Thymus (tissue), 14 donors: ENCODE measurements at places on chromosomes 13 and 19.

- H3K36me3 ChIP-seq: no peaks in the 10 kb centered on the region
- peaks cover 15% of the 10 kb centered on the region for H3K27me3 ChIP-seq
- DNase-seq: no peak
- peaks cover 6% of the 10 kb centered on the region for H3K4me1 ChIP-seq
Observed at GRCh38 chr19:49210108-49210900, 52.7 kb downstream of the TRPM4 start.

GRCh38 chr13:87147076-87147475, 524.1 kb upstream of the SLITRK5 start:
- H3K27me3 ChIP-seq: no peaks in the 10 kb centered on the region
- H3K36me3 ChIP-seq: no peaks in the 10 kb centered on the region
- no peak overlapping the region for H3K4me3 ChIP-seq

- no peaks in the 10 kb centered on the region for H3K36me3 ChIP-seq
- no peak overlapping the region for H3K4me3 ChIP-seq
- H3K4me1 ChIP-seq: no peaks in the 10 kb centered on the region
- no peak for DNase-seq
Observed at GRCh38 chr19:23571175-23571574, 115.8 kb downstream of the ZNF675 start.

GRCh38 chr19:43562698-43563241, 12.6 kb downstream of the XRCC1 start:
- H3K36me3 ChIP-seq: peaks cover 17% of the 10 kb centered on the region
- no peaks in the 10 kb centered on the region for H3K27me3 ChIP-seq
- H3K27ac ChIP-seq: peak overlapping the region; percentile 98
- peaks cover 24% of the 10 kb centered on the region for H3K4me1 ChIP-seq

- DNase-seq: no peak
- no peaks in the 10 kb centered on the region for H3K4me1 ChIP-seq
- H3K4me3 ChIP-seq: no peak overlapping the region
- no peak overlapping the region for H3K27ac ChIP-seq
Observed at GRCh38 chr19:21626091-21626490, 120.7 kb downstream of the ZNF429 start.

DNA sequence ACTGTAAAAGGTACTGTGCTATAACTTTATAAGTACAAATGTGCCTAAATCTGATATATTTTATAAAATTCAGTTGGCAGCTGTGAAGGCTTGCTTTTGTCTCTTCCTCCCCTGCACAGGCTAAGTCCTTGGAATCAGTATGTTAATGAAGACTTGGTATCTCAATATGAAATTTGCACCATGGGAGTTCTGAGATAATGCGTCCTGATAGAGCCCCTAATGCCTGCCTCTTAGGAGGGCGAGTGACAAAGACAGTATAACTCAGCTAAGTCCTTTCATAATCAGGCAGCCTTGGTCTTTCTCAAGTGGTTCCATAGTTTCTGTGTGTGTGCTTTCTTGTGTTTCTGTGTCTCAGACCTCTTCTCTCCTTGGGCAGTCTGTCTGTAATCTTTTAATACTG, 14.7 kb downstream of the LRCH1 start:
- no peak overlapping the region for H3K27ac ChIP-seq
- no peak overlapping the region for H3K4me3 ChIP-seq
- no peaks in the 10 kb centered on the region for H3K27me3 ChIP-seq
- H3K4me1 ChIP-seq: no peaks in the 10 kb centered on the region
- no peaks in the 10 kb centered on the region for H3K36me3 ChIP-seq

DNA sequence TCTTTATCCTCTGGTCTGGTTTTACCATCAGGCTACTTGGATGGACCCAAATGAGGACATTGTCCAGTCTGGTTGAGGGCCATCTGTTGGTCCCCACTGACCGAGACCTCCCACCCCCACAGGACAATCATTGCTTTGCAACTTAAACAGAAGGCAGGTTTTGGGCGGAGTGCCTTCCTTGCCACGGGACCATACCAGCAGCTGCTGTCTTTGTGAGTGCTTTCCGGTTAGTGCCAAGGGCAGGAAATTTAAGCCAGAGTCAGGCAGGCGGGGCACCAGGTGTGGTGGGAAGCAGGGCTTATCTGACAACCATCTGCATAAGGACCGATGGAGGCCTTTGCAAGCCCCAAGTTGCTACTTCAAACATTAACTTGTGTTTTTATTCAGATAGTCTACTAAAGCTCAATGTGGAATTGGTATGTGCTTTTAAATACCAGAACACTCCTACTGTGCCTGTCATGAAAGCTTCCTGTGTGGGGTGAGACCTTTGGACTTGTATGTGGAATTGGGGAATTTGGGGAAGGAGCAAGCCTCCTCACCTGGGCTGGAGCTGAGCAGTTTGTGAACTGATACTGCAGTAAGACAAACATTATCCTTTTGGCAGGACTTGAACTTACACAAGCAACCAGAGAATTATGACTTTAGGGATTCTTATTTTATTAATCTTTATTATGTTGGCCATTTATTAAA, 39.3 kb upstream of the UBE2L5 start:
- no peak overlapping the region for H3K4me3 ChIP-seq
- peaks cover 22% of the 10 kb centered on the region for H3K4me1 ChIP-seq
- H3K27me3 ChIP-seq: no peaks in the 10 kb centered on the region

- H3K4me1 ChIP-seq: no peaks in the 10 kb centered on the region
- H3K27ac ChIP-seq: no peak overlapping the region
- no peaks in the 10 kb centered on the region for H3K36me3 ChIP-seq
- no peaks in the 10 kb centered on the region for H3K27me3 ChIP-seq
- DNase-seq: no peak
Observed at GRCh38 chr13:96551546-96551945, 442.7 kb downstream of the OXGR1 start.

- H3K4me1 ChIP-seq: no peaks in the 10 kb centered on the region
- no peak overlapping the region for H3K4me3 ChIP-seq
- no peak overlapping the region for H3K27ac ChIP-seq
- H3K27me3 ChIP-seq: no peaks in the 10 kb centered on the region
- no peak for DNase-seq
- no peaks in the 10 kb centered on the region for H3K36me3 ChIP-seq
Observed at GRCh38 chr13:65133094-65133493, 2097.0 kb downstream of the PCDH9 start.

DNA sequence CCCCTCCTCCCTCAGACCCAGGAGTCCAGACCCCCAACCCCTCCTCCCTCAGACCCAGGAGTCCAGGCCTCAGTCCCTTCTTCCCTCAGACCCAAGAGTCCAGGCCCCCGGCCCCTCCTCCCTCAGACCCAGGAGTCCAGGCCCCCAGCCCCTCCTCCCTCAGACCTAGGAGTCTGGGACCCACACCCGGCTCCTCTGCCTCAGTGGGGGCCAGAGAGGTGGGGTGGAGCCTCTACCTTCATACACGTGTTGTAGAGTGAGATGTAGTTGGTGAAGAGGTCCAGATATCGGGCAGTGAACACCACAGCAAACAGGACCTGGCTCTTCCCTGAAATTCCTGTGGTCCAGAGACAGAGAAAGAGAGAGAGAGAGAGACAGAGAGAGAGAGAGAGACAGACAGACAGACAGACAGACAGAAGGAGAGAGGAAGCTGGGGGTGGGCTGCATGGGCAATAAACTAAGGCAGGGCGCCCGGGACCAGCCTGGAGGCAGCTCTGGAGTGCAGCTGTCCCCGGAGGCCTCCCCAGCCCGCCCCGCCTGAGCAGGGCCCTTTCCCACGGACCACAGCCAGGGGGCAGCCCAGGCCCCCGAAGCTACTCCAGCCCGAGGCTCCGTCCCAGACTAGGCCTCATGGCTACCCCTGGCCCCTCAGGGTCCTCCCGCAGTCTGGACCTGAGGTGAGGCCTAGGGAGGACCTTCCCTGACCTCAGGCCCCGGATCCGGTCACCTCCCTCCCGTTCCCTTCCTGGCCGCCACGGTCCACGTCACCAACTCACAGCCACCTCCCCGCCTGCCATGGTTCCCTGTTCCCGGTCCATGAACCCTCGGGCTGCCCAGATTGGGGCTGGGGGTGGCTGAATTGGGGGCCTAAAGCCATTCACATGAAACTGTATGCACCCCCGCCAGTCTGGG, 907 bp downstream of the KDELR1 start:
- H3K4me1 ChIP-seq: peaks cover 5% of the 10 kb centered on the region
- peak overlapping the region; percentile 93 for H3K4me3 ChIP-seq

GRCh38 chr19:46426035-46426505, 2.7 kb downstream of the PNMA8C start:
- DNase-seq: no peak
- peak overlapping the region; percentile 40 for H3K4me3 ChIP-seq
- no peak overlapping the region for H3K27ac ChIP-seq

DNA sequence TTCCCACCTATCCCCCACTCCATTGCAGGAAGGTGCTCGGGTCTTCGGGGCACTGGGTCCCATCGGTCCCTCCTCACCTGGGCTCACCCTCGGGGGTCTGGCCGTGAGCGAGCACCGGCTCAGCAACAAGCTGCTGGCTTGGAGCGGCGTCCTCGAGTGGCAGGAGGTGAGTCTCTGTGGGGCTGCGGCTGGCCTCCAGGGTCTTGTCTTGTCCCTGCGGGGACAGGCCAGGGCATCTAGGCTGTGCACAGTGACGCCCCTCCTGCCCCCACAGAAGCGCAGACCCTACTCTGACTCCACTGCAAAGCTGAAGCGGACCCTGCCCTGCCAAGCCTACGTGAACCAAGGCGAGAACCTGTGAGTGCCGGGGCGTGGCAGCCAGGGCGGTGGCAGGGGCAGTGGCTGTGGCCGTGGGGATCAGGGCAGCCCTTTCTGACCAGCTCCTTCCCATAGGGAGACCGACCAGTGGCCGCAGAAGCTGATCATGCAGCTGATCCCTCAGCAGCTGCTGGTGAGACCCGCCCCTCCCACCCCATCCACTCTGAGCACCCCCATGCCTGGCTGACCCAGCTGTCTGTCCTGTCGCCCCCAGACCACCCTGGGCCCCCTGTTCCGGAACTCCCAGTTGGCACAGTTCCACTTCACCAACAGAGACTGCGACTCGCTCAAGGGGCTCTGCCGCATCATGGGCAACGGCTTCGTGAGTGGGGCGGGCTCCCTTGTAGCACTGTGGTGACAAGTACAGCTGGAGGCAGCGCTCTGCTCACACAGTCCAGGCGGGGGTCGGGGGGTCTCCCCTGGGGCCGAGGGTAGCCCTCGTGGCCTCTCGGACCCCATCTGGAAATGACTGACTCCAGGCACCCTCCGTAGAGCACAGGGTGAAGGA, 3.7 kb downstream of the PTOV1 start:
- H3K36me3 ChIP-seq: peaks cover 51% of the 10 kb centered on the region
- H3K4me3 ChIP-seq: no peak overlapping the region
- H3K4me1 ChIP-seq: peaks cover 39% of the 10 kb centered on the region

- DNase-seq: no peak
- no peak overlapping the region for H3K4me3 ChIP-seq
- H3K4me1 ChIP-seq: no peaks in the 10 kb centered on the region
- peaks cover 67% of the 10 kb centered on the region for H3K36me3 ChIP-seq
- no peaks in the 10 kb centered on the region for H3K27me3 ChIP-seq
Observed at GRCh38 chr19:4851551-4852290, 15.7 kb downstream of the PLIN3 start.

- peaks cover 5% of the 10 kb centered on the region for H3K27me3 ChIP-seq
- H3K36me3 ChIP-seq: no peaks in the 10 kb centered on the region
- no peak overlapping the region for H3K27ac ChIP-seq
- peaks cover 31% of the 10 kb centered on the region for H3K4me1 ChIP-seq
- H3K4me3 ChIP-seq: no peak overlapping the region
Observed at GRCh38 chr19:2634228-2634951, 68.1 kb downstream of the GNG7 start.

GRCh38 chr13:66556306-66556705, 673.8 kb downstream of the PCDH9 start:
- H3K4me1 ChIP-seq: no peaks in the 10 kb centered on the region
- no peaks in the 10 kb centered on the region for H3K36me3 ChIP-seq
- no peak for DNase-seq

- no peak overlapping the region for H3K27ac ChIP-seq
- H3K4me3 ChIP-seq: no peak overlapping the region
- no peak for DNase-seq
- peaks cover 3% of the 10 kb centered on the region for H3K36me3 ChIP-seq
- H3K27me3 ChIP-seq: no peaks in the 10 kb centered on the region
Observed at GRCh38 chr13:109773276-109773675, 13.1 kb downstream of the IRS2 start.

DNA sequence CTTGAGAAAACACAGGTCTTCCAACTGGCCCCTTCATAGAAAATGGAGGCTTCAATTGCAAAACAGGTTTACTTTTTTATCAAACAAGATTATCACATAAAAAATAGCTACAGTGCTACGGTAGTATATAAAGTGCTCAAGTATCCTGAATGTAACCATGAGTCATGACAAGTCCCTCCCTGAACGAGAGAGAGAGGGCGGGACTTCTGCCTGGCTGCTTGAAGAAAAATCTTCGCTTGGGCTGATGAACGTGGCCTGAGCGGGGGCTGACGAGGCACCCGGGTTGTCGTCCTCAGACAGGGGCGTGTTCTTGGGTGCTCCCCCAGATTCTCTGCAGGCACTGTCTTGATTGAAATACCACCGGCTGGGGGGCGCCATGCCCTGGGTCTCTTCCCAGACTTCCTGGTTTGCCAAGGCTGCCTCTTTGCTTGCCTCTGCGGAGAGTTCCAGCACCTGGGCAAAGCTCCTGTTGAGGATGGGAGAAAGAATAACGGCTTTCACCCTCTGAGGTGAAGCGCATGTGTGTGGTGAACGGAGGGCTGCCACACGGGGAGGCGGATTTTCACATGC, 23.2 kb upstream of the CPAMD8 start:
- H3K36me3 ChIP-seq: peaks cover 38% of the 10 kb centered on the region
- DNase-seq: no peak
- H3K4me1 ChIP-seq: no peaks in the 10 kb centered on the region
- H3K4me3 ChIP-seq: no peak overlapping the region

DNA sequence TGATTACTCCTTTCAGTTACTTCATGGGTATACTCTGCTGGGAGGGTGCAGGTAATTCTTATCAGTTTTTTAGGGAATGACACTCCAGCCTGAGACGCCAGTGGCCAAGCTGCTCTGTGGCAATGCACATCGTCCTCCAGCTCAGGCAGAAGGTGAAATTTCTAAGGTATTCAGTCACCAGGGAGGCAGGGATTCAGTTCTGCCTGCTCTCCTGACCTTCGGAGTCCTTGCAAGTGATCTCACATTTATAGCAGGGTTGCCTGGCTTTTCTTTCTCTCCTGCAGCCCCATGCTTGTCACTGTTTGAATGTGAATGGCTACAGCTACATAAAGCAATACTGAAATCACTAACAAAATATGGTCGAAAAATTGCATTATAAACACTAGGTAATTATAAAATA, 1447.5 kb downstream of the EFNB2 start:
- DNase-seq: no peak
- no peaks in the 10 kb centered on the region for H3K27me3 ChIP-seq
- no peaks in the 10 kb centered on the region for H3K36me3 ChIP-seq

DNA sequence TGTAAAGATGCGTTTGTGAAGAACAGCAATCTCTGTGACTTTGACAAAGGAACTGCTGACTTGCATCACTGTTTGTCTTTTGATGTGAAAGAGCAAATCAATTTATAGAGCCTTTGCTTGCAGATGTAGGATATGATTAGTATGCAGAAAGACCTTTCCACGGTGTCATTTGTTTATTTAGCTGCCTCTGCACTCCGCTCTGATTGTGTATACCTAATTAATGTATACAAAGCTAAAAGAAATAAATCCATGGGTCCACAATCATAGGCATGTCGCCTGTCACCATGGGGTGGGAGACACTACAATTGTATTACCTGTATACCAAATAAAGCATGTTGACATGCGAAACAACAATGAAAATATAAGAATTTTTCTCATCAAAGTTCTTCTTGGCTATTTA, 410.7 kb downstream of the MZT1 start:
- H3K27me3 ChIP-seq: no peaks in the 10 kb centered on the region
- DNase-seq: no peak
